ENCODE measurements at places on chromosomes 1 and 21.

- DNase-seq, result no peak
Observed at GRCh38 chr1:57165546-57165945, 199.7 kb upstream of the C8B start.

GRCh38 chr1:203612932-203613682, 13.5 kb upstream of the ATP2B4 start:
- DNase-seq, result peak; percentile 35

DNA sequence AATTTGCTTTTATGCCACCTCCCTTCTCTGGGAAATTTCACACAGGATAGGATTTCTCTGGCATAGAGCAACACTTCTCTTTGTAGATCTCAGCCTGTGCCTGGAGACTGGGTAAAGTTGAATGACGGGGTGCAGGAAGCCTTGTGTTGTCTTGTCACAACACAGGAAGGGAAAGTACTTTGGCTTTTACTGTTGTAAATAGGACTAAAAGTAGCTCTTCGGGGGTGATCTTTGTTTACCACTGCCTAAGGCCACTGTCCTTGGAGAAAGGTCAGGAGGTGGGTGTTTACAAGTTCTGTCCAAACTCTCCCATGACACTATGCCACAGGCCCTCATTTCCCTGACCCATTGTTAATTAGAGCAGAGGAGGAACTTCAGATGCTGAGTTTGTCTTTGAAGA, 139.7 kb downstream of the FGGY start:
- DNase-seq, result no peak

DNA sequence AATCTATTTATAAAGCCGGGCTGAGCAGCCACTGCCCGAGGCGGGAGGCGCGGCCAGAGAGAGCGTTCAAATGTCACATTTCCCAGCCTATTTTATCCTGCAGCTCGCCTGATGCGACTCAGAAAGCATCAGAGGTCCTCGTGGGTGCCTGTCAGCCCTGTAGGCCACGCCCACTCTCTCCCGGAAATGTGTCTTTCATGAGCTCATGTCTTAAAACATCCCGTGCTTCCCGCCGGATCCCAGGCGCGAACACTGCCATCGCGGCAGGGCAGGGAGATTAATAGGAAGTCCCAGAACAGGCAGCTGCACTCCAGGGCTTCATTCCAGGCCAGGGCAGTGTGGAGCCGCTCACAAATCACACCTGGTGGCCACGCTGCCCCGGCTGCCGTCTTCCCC, 117.5 kb downstream of the PRDM16 start:
- no peak for DNase-seq

DNA sequence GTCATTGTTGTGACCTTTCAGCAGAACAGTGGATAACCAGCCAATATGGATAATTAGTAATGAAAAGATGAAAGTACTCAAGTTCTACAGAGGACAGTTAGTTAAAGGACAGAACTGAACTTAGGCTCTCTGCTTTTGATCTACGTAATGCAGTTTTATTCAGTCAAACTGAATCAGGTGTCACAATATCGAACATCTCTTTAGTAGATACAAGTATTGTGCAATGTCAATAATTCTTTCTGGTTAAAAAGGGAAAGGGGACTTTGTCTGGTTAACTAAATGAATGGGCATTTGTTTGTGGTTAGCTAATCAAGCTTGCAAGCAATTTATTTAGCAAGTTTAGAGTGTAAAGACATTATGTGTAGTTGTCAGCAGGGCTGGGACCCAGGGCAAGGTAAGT, 562.2 kb upstream of the PTBP2 start:
- no peak for DNase-seq

GRCh38 chr1:205976708-205977401, 26.3 kb downstream of the RAB7B start:
- DNase-seq, result no peak

DNA sequence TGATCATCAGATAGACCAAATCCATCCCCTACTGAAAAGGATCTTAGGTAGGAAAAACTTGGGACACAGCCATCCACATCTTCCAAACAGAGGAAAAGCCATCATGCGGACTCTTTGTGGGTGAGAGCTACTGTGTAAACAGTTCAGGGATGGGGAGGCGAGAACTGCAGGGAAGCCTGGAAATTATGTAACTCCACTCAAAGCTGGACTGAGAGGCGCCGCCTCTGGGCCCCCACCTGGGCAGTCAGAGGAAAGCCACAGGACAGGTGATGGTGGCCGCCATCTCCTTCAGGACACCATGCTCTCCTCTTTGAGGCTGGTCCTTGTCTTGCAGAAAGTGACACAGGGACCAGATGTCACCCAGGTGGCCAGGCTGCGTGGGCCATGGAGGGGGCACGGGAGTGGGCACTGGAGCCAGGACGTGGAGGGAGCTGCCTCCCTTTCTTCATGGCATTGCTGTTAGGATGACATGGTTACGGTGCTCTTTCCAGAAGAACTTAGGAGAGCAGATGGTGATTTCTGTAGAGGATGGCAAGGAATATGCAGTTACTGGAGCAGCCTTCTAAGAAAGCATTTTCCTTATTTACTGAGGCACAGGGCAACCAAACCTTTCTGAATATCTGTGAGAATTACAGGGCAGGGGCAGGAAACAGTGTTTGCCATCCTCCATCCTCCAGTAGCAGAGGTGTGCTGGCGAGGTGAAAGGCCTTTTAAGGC, 32.0 kb upstream of the TDRD10 start:
- DNase-seq, result no peak

DNA sequence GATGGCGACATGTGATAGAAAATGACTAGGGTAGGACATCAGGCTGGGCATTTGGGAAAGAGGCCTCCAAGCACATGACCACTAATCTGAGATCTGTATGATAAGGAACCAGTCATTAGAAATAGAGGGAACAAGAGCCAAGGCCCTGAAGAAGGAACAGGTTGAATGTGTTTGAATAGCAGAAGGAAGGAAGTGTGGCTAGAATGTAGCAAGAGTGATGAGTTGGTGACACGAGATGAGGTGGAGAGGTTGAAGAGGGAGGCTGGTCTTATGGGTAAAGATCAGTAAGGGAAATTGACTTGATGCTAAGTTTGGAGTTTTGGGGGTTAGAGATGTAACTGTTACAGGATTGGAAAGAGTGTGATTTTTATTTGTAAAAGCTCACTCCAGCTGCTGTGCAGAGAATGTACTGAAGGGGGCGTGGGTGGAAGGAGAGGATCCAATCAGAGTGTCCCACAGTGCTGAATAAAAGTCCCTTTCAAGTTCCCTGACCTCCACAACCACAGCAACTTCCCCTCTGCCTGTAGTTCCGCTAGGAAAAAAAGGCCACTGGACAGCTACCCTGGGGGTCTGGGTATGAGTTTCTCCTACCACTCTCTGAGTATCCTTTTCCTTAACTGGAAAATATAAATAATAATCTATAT, 295.0 kb downstream of the OMA1 start:
- peak; percentile 54 for DNase-seq

GRCh38 chr21:46091631-46092025, 6.3 kb upstream of the COL6A2 start:
- no peak for DNase-seq

DNA sequence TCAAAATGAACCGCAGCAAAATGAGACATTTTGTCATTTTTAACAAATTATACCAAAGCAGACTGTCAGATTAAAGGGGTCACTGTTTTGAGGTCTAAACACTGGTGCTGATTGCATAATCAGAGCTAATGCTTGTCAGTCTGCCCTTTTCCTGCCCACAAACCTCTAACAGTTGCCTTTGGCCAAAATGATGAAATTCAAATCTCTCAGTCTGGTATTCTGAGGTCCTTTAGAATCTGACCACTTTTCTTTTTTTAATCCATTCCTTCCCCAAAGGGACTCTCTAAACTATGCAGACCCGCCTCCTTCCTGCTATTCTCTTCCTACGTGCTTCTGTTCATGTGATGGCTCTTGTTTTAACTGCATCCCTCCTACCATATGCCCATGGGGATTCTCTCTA, 145.2 kb upstream of the SPATA6 start:
- DNase-seq, result peak; percentile 99

GRCh38 chr1:178308438-178308837, 188.3 kb downstream of the CLEC20A start:
- DNase-seq, result no peak

DNA sequence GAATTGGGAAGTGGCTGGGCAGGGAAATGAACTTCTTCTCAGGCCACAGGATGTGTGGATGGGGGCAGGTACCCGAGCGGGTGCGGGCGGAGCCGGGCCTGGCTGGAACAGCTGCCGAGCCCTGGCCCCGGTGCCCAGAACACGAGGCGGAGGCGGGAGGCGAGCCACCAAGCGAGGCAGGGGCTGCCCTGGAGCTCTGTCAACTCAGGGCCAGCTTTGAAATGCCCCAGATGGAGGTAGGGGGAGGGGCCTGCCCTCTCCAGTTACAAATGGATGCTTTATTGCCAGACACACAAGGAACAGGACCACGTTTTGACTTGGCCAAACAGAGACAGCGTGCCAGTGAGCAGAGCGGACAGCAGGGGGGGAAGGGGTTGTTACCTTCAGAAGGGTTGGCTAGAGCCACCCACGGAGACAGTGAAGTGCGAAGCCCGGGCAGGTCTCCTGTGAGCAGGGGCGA, 240.4 kb downstream of the SDCCAG8 start:
- no peak for DNase-seq

DNA sequence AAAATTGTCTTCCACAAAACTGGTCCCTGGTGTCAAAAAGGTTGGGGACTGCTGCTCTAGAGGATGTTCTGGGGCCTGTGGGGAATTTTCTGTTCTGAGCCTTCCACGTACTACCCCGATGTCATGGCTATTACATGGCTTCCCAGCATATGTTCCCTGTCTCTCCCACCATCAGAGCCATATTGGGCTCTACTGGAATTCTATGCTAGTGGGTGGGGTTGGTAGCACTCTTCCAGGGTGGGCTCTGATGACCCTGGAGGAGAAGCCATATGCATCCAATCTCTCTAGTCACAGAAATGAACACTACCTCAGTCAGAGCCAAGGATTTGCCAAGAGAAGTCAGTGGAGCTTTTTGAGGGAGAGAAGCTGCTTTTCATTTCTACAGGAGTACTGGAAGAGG, 47.9 kb downstream of the SRRM1 start:
- no peak for DNase-seq
